ENCODE measurements at places on chromosomes 13 and 19.
A peak's percentile ranks its signal among the peaks of the same experiment; 100 is the strongest.

- DNase-seq, result no peak
Observed at GRCh38 chr13:34277936-34278335, 460.0 kb downstream of the RFC3 start.

DNA sequence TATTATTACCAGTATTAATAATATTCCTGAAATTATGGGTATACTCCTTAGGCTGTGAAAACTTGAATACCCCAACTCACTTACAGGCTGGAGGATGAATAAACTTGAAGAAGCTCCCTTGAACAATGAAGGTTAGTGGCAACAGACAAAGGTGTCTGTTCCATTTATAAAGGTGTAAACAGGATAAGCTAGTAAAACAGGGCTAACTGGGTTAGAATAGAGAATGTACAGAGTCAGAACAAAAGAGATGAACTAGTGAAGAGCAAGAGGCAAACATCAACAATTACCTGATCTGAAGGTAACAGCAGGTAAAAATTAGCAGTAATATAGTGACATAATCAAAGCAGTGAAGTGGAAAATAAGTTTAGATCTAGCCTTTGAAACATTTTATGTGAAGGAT is 23.2 kb downstream of the MICU2 start:
- no peak for DNase-seq

GRCh38 chr13:47621931-47622330 is 379.1 kb downstream of the SUCLA2 start:
- DNase-seq, result no peak

- DNase-seq, result no peak
Observed at GRCh38 chr13:71169180-71169579, 697.8 kb downstream of the DACH1 start.

- no peak for DNase-seq
Observed at GRCh38 chr13:109154146-109154545, 524.7 kb downstream of the MYO16 start.

DNA sequence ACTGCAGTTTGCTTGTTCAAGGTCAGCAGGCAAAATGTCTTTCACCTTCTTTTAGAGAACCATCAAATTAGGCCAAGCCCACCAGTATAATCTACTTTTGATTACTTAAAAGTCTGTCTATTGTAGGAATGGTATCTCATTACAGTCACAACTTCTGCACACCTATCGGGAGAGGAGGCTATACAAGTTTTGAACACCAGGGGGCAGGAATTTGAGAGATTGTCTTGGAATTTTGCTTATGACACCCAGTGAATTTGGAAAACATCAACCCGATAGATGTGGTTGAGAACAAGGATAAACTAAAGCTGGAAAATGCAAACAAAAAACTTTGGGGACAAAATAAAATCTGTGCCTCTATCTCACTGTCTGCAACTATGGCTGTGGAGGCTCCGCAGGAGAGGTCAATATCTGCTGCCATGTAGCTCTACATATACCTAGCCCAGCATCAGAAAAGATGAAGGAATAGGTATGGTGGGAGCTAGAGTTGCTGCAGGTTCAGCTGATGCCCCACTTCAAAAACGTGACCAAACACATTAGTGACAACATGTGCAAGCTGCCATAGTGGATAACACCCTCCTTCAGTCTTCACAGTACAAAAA is 1299.2 kb upstream of the SPRY2 start:
- DNase-seq, result no peak

DNA sequence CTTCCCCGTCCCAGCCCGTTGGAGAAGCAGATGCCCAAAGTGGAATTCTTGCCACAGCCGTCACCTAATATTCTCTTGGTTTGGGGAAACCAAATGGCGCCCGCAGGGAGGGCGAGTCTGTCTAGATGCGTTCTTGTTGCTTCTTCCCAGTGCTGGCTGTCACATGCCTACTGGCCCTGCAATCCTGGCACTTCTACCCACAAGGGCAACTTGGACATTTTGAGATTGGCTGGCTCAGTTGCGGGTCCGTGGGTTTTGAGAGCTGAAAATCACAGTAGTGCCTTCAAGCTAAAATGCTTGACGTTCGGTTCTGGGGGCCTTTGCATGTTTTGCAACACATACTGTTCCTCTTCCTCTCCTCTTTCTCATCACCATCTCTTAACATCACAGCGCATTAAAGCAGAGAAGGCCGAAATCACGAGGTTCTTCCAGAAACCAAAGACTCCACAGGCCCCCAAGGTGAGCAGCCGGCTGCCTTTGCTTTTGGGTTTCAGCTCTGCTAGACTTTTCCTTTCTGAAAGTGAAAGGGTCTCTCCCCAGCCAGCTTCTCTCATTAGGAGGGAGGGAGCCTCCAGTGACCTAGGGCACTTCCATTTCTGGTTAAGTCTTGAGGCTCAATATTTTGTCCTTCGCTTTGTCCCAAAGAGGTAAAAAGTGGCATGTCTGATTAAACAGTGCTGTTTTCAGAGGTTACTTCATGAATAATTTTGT is 21.1 kb downstream of the CHAF1A start:
- no peak for DNase-seq

GRCh38 chr19:55459950-55460657 is 1.3 kb downstream of the ISOC2 start:
- DNase-seq, result no peak

DNA sequence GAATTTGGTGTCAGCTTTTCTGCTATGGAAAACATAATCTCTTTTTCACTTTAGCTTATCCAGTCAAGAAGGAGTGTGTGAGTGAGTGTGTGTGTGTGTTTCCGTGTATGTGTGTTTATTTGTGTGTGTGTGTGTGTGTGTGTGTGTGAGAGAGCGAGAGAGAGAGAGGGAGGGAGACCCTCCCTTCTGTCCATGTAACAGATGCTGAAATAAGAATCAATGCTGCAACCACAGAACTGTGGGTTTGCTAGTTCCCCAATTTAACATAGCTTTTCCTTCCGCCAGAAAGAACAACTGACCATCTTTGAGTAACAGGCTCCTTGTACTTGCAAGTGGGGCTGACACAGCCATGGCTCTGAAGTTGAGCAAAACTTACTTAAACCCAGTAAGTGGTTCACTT is 5.2 kb downstream of the LCP1 start:
- DNase-seq, result no peak

DNA sequence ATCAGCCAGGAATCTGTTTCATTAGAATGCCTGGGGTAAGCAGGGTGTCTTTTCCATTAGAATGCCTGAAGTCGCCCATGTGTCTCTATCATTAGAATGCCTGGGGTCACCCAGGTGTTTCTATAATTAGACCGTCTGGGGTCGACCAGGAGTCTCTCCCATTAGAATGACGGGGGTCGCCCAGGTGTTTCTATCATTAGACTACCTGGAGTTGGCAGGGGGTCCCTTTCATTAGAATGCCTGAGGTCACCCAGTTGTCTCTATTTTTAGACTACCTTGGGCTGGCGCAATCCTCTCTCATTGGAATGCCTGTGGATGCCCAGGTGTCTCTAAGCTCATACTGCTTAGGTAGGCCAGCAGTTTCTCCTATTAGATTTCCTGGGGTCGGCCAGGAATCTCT is 1447.6 kb downstream of the UQCRFS1 start:
- no peak for DNase-seq

DNA sequence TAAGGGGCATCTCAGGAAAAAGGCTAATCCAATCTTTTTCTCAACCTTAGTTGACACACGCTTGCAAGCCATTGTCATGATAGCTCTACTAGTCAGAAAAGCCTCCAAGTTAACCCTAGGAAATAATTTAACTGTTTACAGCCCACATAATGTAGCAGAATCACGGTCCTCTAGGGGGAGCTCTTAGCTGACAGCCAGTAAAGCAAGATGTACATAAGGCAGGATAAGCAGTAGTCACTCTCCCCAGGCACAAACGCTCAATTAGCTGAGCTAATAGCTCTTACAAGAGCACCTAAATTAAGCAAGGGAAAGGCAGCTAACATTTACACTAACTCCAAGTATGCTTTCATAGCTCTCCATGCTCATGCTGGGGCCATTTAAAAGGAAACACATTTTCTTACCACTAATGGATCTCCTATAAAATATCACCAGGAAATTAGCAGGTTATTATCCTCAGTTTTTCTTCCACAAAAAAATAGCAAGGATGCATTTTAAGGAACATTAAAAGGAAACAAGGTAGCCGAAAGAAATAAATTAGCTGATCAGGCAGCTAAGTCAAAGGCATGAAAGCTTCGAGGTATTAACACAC is 33.7 kb upstream of the ZSCAN5A start:
- DNase-seq, result peak; percentile 10

DNA sequence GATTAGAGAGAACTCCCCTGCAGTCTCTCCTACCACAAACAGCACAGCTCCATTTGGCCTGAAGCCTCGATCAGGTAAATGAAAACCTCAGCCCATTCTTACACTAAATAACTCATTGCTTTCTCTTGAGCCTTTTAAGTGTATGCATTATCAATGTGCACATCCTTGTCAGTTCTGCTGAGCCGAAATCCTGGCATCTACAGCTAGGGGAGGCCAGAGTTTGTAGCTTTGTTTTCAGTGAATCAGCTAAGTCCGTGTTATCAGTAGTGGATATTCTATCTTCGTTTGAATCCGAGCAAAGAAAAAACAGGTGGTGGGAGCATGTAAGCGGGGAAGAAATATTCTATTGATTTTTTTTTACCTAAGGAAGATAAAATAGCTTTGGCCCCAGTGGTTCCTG is 84.4 kb downstream of the ESD start:
- DNase-seq, result no peak

DNA sequence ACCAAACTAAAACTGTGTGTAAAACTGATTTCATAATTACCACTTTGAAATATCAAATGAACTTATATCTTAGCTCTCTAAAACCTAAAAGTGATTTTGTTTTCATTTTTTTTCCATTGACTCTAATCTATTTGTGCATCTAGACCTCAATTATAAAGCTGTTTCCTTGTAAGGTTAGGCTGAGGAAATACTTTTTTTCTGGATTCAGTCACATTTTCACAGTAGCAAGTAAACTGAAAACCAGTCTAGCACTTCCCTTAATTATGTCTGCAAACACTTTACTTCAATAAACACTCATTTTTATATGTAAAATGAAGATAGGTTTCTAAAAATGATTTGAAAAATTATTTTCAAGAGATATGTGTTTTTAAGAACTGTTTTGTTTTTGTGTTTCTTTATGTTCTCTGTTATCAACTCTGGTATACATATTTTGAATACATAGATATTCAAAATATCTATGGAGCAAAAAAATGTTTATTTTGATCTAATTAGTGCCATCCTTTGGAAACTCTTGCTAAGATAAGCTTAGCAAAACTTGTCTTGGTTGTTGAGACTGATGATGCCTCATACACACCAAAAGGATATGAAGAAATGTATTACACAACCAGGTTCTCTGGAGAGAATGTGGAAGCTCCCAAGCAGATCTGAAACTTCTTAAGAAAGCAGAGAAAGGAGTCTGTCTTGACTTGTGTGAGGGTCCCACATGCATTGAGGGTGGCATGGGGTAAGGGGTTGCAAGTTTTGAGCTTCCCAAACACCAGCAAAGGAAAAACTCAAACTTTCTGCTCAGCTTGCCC is 1887.4 kb downstream of the PCDH9 start:
- DNase-seq, result no peak
